ENCODE measurements at places on chromosomes 7 and 10. TPM values are rescaled to one million over a fixed set of nuclear protein-coding genes. Genes with fewer than 3 reads are reported as not detected.

Gene PAPOLB
- total RNA-seq, result under 0.01 TPM

Gene ENO4
- total RNA-seq, result under 0.01 TPM

Gene INHBA
- 4.1 TPM for total RNA-seq

Gene GRM3
- total RNA-seq, result not detected

DNA sequence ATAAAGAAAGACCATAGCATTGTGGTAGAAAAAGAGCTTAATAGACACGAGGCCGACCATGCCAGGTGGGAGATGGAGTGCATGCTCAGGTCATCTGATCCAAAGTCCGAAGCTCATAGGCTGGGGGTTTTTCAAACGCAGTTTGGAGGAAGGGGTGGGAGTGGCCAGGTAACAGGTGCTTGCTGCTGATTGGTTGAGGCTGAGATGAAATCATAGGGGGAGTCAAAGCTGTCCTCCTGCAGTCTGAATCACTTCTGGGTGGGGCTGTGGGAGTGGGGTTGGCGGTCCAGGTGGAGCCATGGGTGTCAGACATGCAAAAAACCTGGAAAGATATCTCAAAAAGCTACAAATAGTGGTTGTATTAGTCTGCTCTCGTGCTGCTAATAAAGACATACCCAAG lies 2.8 kb upstream of the ERCC6 start:
- H3K27me3 ChIP-seq, result no peaks in the 10 kb centered on the region
- no peak overlapping the region for H3K4me3 ChIP-seq
- H3K36me3 ChIP-seq, result no peaks in the 10 kb centered on the region
- no peak overlapping the region for H3K27ac ChIP-seq
- H3K4me1 ChIP-seq, result peaks cover 6% of the 10 kb centered on the region

DNA sequence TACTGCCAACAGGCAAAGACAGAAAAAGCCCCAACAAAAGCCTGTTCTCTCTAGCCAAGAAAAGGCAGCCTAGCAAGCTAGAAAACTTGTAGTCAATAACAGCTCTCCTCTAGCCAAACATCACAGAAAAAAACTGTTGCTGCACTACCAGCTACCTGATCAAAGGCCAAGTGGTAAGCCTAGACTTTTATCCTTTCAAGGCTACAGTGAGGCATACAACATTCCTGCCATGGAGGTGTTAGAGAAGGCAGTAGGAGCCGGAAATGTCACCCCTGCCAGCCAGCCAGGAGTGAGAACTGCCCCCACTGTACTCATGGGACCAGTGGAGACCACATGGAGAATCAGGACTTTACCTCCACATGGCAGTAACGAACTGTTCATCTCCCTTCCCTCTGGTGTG lies 31.2 kb downstream of the CCDC126 start:
- no peak overlapping the region for H3K4me3 ChIP-seq
- DNase-seq, result no peak
- H3K27me3 ChIP-seq, result no peaks in the 10 kb centered on the region
- H3K36me3 ChIP-seq, result no peaks in the 10 kb centered on the region
- no peak overlapping the region for H3K27ac ChIP-seq

DNA sequence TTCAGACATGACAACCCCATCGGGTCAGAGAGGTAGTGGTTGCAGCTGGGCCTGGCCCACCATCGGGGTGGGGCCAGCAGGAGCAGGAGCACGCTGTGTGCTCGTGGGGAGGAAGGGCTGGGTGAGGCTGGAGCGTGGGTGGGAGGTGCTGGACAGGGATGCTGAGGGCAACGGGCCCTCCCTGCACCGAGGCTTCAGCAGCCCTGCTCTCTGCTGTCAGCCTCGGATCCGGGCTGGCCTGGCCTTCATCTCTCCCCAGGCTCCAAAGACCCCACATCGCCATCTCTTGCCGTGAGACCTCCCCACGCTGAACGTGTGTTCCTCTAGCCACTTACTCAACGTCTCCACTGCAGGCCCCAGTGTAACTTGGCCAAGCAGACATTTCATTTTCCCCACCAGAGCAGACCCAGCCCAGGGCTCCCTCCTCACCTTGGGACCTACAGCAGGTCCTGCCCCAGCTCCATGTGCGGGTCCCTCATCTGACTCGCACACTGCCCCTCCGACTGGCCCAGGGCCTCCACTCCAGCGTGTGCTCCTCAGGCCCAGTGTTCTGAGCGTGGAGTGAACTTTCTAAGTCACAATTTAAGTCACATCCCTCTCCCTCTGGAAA lies 462.4 kb downstream of the DNAJB6 start:
- no peaks in the 10 kb centered on the region for H3K36me3 ChIP-seq
- no peaks in the 10 kb centered on the region for H3K27me3 ChIP-seq
- no peaks in the 10 kb centered on the region for H3K4me1 ChIP-seq
- DNase-seq, result no peak
- no peak overlapping the region for H3K4me3 ChIP-seq

Data from fibroblast of lung (primary cell).